ENCODE measurements at places on chromosomes 2 and 18.

- no peak for DNase-seq
Measured at GRCh38 chr2:193253014-193253530, 1058.3 kb upstream of the TMEFF2 start.

DNA sequence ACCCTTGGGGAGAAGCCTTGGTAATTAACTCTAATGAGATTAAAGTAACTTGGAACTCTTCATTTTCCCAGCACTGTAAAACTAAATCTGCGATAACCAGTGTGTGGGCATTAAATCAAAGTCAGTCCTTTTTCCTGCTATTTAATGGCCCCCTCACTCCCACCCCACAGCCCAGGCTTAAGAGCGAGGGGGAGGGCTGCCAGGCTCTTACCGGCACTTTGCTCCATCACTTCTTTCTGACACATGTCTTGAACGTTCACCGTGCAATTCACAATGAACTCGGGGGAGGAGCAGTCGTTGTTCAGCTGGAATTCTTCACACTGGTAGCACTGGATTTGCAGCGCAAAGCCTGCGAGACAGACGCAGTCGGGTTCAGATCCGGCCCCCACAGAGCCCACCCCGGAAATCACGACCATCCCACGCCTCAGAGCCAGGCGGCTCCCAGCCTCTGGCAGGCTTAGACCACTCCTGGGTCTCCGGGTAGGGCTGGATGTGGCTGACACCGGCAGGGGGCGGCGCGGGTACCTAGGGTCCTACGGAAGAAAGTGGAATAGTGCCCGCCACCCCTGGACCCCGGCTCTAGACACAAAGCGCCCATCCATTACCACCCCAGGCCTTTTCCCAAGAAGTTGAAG lies 1.7 kb downstream of the LYPD1 start:
- DNase-seq, result no peak

- no peak for DNase-seq
Measured at GRCh38 chr2:169039702-169040101, 8.6 kb upstream of the ABCB11 start.

DNA sequence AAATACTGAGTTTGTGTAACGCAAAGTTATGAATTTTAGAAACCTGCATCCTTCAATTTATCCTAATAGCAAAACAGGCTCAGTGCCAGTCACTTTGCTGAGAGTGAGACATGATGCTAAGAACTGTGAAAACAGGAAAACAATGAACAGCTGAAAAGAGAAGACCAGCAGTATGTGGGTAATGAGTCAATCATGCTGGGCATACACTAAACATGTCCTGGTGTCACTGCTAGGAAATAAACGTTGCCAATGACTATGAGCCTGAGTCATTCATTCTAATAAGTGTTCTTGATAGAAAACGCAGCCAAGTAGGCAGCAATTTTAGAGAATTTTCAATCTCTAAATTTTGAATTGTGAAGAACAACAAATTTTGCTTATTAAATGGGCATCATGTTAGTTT lies 237.3 kb downstream of the GALR1 start:
- no peak for DNase-seq

- DNase-seq, result no peak
Measured at GRCh38 chr2:15839426-15840124, 100.8 kb upstream of the MYCN start.

DNA sequence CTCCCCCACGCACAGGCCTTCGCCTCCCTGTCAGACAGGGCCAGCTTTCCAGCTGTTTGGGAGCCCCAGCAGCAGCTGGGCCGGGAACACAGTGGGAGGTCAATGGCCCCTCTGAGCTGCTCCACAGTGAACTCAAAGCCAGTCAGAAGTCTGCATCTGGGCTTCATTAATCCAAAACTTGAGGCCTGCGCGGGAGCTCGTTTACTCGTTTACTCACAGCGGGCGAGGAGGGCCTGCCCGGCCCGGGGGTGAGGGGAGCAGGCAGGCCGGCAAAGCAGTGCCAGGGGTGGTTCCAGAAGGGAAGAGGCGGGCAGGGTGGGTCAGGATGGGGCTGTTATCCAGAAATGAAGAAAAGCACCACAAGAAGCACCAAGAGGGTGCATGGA lies 36.8 kb upstream of the SEMA4C start:
- no peak for DNase-seq

- DNase-seq, result no peak
Measured at GRCh38 chr2:5140347-5140746, 551.8 kb upstream of the SOX11 start.

DNA sequence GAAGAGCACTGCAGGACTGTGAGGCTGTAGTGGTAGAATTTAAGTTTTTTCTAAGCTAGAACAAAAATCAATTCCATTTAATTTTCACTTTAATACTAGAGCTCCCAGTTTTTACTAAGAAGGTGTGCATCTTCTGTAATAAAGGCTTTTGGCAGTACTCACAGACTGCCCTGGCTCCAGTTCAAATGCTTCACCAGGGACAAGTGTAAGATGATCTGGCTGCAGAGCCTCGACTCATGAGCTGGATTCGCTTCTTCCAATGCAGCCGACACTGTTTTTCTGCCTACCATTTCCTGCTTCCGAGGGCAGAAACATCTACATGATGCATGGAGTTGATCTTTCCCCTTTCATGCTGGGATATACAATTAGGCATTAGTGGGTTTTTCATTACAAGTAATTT lies 87.0 kb downstream of the FARSB start:
- no peak for DNase-seq

DNA sequence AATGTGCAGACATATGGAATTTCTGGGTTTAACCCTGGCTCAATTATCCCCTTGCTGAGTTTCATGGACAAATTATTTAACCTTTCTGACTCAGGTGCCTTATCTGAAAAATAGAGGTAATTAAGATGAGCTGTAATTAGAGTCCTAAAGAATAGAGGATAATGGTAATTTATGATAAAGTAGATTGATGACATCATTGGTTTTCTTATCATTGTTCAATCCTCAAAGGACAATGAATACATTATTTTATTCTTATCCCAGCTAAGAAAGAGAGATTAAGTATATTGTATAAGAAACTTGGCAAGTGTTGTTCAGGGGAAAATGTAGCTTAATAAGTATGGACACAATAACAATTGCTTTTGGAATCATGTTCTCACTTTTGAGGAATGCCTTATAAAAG lies 279.3 kb downstream of the NYAP2 start:
- no peak for DNase-seq

DNA sequence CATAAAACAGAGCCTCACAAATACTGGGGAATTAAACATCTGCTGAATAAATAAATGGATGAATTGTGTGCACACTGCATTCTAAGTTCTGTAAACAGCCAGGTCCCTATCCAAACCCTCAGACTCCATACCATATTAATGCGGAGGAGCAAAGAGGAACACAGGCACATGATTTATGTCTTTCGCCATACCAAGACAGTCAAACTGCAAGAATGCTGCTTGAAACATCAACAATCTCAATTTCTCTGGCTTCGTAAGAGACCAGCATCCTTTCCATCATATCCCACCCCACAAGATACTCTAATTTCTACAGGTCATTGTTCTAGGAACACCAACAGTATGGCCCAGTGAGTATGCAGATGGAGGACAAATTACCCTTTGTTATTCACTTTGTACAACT lies 15.0 kb downstream of the KANSL3 start:
- DNase-seq, result no peak

GRCh38 chr2:25690058-25690457 lies 16.7 kb upstream of the DTNB start:
- no peak for DNase-seq

- DNase-seq, result no peak
Measured at GRCh38 chr2:232518844-232519243, 1.3 kb upstream of the PRSS56 start.

Data from hematopoietic multipotent progenitor cell treated with erythropoietin and hydrocortisone succinate and interleukin-3 and kit ligand, for 17 days (in vitro differentiated cells).